Ascending aorta (tissue), 2 donors: ENCODE measurements at places on chromosomes 4 and X.

- DNase-seq = no peak
Measured at GRCh38 chrX:150366951-150367545, 3.9 kb downstream of the MAMLD1 start.

GRCh38 chr4:117135634-117136354 is 50.4 kb upstream of the TRAM1L1 start:
- DNase-seq = no peak

GRCh38 chrX:16347968-16348670 is 180.8 kb downstream of the MAGEB17 start:
- DNase-seq = no peak

DNA sequence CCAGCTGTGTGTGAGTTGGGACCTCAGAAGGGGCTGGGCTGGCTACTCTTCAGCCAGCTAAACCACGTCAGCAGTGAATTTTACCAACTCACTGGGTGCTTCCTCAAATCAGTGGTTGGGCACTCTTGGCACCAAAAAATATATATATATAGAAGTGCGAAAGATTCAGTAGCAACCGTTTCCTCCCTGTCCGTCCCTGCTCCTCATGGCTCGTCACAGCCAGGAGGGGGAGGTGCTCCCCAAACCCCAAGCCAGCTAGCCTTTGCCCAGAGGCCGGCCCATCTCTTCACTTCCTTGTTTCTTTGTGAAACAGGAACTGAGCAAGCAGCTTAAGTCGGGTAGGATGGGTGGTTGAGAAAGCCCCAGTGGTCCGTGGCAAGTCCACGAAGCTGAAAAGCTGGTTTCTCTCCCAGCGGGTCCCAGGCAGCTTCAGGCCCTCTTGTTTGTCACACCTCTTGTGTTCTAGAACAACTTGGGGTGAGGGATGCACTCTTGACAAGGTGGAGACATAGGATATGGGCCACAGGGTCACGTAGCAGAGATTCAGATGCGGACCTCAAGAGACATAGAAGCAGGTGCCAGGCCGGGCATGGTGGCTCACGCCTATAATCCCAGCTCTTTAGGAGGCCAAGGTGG is 6.8 kb upstream of the SASH3 start:
- peak; percentile 60 for DNase-seq

- no peak for DNase-seq
Measured at GRCh38 chr4:53786632-53787031, 195.3 kb upstream of the LNX1 start.

DNA sequence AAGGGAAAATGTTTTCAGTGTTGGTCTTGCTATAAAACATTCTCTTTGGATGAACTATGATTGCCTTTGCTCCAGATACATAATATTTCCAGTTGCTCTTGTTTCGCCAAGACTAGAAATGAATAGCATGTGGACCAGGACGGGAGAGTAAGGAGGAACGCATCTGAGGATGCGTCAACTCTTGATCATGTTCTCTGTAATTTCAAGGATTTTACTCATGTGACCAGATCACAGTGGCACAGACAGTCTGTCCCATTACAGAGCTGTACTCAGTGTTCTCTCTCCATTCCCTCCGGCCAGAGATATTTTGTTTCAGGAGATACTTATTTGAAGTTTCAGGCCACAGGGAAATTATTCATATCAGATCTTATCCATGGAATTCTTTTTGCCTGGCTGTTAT is 266.6 kb downstream of the MID1IP1 start:
- no peak for DNase-seq

DNA sequence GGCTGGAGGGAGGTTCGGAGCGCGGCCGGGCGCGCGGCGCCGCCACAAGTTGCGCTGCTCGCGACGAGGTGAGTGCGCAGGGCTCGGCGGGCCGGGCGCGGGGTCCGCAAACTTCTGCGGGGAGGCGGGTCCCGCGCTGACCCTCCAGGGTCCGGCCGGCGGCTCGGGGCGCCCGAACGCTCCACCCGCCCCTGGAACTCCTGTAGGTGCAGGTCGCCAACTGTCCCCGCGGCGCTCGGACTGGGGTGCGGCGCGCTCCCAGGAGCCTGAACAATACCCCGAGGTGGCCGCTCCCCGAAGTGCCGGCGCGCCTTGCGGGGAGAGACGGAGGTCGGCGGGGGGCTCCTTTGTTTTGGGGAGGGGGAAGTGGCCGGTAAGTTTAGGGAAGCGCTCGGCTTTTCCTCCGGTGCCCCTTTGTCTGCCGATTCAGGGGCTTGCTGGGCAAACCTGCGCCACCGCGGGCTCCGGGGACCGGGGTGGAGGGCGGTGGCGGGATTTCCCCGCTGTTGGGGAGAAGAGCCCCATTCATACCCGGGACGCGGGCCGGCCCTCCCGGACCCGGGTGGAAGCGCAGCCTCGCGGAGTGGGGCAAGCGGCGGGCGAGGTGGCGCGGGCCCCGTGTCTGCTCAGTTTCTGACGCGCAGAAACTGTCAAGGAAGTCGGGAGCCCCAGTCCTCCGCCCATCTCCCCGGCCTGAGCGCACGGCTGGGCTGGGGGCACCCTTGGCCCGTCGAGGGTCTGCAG is 694 bp downstream of the TBL1X start:
- no peak for DNase-seq

DNA sequence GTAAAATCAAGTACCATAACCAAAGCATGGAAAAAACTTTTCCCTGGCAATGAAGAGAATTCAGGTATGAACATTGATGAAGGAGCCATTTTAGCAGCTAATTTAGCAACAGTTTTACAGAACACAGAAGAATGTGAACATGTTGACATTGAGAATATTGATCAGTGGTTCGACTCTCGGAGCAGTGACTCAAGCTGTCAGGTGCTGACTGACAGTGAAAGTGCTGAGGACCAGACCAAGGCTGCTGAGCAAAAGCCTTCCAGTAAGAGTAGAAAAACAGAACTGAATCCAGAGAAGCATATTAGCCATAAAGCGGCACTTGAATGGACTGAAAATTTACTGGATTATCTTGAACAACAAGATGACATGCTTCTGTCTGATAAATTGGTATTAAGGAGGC is 2.8 kb downstream of the TIGD2 start:
- DNase-seq = no peak

DNA sequence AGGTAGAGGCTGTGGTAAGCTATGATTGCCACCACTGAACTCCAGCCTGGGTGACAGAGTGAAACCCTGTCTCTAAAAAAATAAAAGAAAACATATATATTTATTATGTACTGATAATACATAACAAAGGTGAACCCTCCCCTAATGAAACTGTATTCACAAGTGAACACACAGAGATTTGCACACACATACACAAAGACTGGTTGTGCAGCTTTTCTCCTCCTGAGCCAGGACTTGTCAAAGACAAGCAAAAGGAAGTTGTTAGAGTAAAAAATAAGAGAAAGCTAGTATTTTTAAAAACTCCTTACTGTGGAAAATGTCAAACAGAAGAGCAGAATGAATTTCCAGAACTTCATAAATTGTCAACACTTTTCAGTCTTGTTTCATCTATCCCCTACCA is 1.5 kb upstream of the GRSF1 start:
- no peak for DNase-seq

GRCh38 chr4:74146581-74147129 is 11.3 kb upstream of the MTHFD2L start:
- no peak for DNase-seq

DNA sequence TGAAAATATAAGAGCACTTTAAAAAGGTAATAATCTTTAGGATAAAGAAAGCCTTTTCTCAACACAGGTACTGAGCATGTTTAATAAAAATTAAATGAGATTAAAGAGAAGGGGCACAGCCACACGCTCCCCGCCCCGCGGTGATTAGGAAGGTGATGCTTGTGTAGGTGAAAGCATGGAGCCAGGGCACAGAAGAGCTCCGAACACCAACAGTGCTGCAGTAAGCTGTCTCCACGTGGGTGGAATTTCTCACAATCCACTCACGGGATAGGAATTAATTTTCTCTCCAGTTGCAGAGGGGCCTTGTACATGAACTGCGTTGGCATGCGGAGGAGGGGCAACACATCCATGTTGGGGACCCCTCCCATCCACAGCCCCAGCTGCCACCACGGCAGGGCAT is 27.0 kb downstream of the DCTD start:
- no peak for DNase-seq

DNA sequence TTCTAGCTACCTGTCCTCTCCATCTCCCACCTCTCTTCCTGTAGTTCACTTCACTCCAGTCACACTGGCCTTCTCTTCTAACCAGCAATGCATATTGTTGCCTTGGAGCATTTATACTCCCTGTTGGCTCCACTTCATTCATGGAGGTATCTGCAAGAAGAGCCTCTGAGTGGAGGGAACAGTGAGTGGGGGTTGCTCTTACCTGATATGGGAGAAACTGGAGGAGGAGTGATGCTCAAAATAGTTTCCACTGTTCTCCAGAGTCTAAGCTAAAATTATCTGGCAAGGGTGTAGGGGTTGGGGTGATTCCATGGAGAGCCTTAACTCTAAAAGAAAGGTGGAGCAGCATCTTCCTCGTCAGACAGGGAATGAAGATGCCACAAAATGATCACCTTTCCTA is 28.9 kb upstream of the DDX53 start:
- DNase-seq = no peak

DNA sequence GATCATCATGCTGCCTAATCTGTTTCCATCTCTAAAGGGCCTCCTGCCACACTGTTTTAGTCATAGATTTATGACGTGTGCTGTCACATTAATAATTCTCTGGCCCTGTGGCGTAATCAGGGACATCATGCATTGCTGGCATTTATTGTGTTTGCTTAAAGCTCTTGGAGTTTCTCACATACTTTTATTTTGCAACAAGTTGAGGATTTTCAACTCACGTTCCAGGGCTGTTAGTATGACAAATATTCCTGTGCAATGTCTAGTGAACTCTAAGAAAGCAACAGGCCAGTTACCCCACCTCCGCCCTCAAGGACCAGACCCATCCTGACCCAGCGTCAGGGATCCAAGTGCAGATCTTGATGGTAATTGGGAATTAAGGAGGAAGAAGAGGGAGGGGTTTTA is 7.8 kb upstream of the PIGA start:
- DNase-seq = no peak

GRCh38 chrX:133444952-133445831 is 29.9 kb upstream of the GPC4 start:
- DNase-seq = no peak

GRCh38 chr4:22483551-22483981 is 32.3 kb downstream of the ADGRA3 start:
- no peak for DNase-seq

GRCh38 chrX:30275498-30275897 is 28.6 kb downstream of the MAGEB1 start:
- no peak for DNase-seq

DNA sequence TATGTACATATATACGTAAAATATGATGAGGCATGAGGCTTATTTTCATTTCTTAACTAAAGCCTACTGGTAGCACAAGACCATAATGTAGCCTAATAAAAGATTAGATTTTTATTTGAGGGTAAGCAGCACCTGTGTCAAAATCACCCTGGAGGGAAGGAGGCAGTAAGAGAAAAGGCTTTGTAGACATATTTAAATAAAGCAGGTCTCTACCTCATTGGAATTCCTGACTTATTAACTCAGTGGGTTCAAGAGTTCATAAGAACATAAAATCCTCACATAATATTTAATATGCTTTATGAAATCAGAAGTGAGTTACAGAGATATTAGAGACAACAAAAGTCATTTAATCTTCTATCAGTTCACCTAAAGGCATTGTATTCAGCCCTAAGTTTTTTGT is 261.6 kb upstream of the ANKRD50 start:
- no peak for DNase-seq

DNA sequence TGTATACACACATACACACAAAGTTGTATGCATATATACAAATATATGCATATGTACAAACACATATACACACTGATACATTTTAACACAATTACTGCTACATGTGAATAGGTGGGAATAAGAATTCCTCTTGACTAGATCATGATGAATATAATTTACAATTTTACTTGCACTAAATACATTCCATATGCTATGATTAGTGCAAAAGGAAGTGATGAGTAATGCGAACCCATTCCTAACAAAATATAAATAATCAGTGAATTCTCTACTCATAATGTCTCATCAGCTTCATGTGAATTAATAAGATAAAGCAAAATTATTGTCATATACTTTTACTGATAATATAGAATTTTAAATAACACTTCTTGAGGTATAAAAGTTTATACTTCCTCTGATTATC is 1077.3 kb upstream of the PCDH10 start:
- DNase-seq = no peak

DNA sequence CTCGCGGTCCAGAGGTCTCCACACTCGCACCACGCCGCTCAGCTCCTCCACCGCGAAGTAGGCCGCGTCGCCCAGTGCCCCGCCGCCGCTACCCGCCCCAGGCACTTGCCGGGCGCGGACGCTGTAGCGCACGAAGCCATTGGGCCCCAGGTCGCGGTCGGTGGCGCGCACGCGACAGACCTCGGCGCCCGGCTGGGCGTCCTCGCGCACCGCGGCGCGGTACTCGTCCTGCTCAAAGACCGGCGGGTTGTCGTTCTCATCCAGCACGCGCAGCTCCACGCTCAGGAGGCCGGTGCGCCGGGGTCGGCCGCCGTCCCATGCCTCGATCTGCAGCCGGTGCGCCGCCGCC is 1.4 kb downstream of the DCHS2 start:
- DNase-seq = no peak

- no peak for DNase-seq
Measured at GRCh38 chr4:14615671-14616070, 386.6 kb upstream of the CPEB2 start.

- no peak for DNase-seq
Measured at GRCh38 chr4:60619531-60620305, 580.4 kb upstream of the ADGRL3 start.

DNA sequence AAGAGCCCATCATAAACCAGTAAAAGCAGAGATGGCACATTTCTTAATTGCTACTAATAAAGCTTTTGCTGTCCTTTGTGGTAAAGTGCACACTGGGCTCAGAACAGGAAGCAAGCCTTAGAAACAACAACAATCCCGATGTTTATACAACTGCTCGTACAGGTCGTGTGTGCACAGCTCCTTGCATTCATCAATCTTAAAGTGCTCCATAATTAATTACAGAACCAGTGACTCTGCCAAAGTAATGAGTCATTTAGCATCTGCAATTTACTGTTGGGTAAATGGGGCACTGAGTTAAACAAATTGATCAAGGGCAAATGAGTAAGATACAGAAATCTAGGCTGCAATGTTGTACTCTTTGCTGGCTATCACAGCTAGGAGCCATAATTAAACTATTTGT is 61.3 kb upstream of the TXK start:
- DNase-seq = no peak

DNA sequence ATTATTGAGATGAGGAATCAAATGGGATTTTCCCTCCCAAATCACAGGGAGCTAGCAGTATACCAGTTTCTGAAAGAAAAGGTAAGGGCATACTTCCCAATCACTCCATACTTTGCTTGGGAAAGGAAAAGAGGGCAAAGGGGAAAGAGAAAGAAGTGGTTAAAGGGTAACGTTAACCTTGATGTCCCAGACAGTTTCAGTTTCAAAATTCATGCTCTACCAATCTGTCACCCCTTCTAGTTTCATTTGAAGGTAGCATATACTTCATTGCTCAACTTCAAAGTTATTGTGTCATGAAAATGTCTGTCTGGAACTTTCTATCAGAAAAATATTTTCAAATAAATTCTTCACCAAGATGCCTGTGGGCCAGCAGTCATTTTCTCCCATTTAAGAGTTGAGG is 16.0 kb downstream of the TNMD start:
- no peak for DNase-seq
